CD8-positive, alpha-beta T cell (primary cell): ENCODE measurements at places on chromosomes 7 and 10.

- DNase-seq = no peak
Measured at GRCh38 chr7:47350425-47350824, 231.5 kb downstream of the TNS3 start.

DNA sequence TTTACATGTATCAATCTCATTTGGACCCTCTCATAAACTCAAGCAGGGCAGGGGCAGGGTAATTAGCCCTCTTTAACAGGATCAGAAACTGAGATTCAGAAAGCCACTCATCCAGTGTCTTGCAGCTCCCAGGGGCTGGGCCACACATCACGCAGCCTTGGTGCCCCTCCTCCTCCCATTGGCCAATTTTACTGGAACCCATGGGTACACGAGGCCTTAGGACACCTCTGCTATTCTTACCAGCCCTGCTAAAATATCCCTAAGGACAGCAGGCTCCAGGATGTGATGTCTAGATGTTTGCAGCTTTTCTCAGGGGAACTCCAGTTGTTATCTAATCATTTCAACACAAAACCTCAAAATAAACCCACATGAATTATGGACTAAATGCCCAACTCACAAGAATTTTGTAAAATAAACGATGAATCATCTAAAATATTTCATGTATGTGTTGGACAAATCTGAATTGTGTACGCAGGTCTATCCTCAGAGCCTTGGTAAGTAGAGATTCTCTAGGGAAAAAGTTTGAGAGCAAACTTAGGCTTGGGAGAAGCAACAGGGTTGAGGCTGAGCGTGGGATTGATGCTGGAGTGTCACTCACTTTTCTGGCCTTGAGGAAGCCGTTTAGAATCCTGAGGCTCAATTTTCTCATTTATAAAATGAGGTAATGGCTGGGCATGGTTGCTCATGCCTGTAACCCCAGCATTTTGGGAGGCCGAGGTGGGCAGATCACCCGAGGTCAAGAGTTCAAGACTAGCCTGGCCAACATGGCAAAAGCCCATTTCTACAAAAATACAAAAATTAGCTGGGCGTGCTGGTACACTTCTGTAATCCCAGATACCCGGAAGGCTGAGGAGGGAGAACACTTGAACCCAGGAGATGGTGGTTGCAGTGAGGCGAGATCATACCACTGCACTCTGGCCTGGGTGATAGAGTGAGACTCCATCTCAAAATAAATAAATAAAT, 69.7 kb upstream of the TNS3 start:
- no peak for DNase-seq

- DNase-seq = no peak
Measured at GRCh38 chr7:147068842-147069241, 952.2 kb downstream of the CNTNAP2 start.

DNA sequence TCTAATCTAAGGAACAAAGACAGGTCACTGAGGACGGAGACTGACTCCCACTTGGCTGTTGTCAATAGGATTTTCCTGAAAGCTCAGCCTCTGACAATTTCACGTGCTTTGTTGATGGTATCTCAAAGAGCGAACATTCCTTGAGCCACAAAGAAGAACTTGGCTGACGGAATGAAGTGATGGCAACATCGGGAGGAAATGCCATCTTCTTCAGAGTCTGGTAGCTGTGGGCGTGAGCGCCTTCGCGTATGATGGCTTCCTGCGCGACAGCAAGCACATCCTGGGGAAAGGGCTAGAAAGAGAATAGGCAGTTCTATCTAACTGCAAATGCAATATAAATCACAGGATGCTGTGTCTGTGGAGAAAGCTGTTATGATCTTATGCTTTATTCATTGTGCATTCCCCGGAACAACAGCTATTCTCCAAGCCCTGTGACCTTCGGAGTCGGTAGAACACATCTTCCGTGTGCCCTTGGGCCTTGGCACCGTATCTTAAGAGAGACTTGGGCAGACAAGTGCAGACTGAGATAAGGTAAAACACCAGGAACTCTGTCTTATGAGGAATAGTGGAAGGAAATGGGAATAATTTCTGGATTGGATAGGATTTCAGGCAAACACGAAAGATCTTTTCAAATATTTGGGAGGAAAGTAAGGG, 19.6 kb upstream of the GTPBP4 start:
- DNase-seq = no peak

GRCh38 chr7:69738396-69738951, 140.2 kb downstream of the AUTS2 start:
- DNase-seq = no peak

GRCh38 chr7:44678471-44679179, 70.0 kb upstream of the ZMIZ2 start:
- DNase-seq = no peak
